Activated T-helper 1 cell treated with anti-CD3 and anti-CD28 coated beads, Interleukin-12 subunit alpha, Interleukin-12 subunit beta, Interleukin-2, Interleukin-4 antibody, amounts not matched to agents 30 ng/mL and 10 ng/mL and 1 ng/mL, durations not matched to agents 14 hours and 24 hours and 36 hours (primary cell): ENCODE measurements at places on chromosomes 7 and 10. TPM values are rescaled to one million over a fixed set of nuclear protein-coding genes. Genes with fewer than 3 reads are reported as not detected.
A peak's percentile ranks its signal among the peaks of the same experiment; 100 is the strongest.

SLC18A3 gene
- not detected in 2 replicates for total RNA-seq

DNA sequence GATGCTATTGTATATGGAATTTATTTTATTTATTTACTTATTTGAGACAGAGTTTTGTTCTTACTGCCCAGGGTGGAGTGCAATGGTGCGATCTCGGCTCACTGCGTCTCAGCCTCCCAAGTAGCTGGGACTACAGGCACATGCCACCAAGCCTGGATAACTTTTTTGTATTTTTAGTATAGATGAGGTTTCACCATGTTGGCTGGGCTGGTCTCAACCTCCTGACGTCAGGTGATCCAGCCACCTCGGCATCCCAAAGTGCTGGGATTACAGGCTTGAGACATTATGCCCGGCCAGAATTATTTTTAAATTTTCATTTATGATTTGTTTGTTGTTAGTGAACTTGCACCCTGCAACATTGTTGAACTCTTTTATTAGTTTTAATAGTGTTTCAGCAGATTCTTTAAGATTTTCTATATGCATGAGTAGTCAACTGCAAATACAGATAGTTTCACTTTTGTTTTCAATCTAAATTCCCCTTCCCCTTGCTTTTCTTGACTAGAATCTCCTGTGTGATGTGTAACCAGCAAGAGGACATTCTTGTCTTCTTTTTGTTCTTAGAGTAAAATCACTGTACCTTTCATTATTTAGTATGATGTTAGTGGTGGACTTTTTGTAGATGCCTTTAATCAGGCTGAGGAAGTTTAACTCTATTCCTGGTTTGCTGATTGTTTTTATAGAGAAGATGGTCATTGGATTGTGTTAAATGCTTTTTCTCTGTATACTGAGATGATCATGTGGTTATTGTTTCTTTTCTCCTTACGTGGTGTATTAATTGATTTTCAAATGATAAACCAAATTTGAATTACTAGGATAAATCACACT is 27.8 kb downstream of the ZNF33A start:
- peaks cover 60% of the 10 kb centered on the region for H3K36me3 ChIP-seq
- peaks cover 20% of the 10 kb centered on the region for H3K4me1 ChIP-seq
- H3K27ac ChIP-seq, result peak overlapping the region; percentile 91
- H3K27me3 ChIP-seq, result no peaks in the 10 kb centered on the region
- no peak for DNase-seq

GRCh38 chr10:43166880-43167497 is 28.7 kb downstream of the CSGALNACT2 start:
- peaks cover 21% of the 10 kb centered on the region for H3K4me1 ChIP-seq
- no peak overlapping the region for H3K4me3 ChIP-seq
- no peak for DNase-seq
- H3K27me3 ChIP-seq, result no peaks in the 10 kb centered on the region
- H3K36me3 ChIP-seq, result peaks cover 45% of the 10 kb centered on the region

DNA sequence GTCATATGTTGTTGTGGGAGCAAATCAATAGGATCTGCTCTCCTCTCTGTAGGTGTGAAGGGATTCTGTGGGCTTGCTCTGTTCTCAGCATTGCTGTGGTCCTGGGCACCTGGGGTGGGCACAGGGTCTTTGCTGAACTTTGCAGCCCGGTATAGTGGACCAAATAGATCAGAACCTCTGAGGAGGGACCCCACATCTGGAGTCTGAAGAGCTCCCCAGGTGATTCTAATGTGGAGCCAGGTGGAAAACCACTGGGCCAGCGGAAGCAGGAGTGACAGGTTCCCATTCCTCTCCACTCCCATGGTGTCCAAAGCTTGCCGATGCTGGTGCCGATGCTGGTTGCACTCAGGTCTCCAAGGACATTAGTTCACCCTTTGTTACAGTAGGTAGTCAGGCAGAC is 257.2 kb downstream of the GLRX3 start:
- H3K4me1 ChIP-seq, result no peaks in the 10 kb centered on the region
- no peak overlapping the region for H3K27ac ChIP-seq
- H3K4me3 ChIP-seq, result no peak overlapping the region
- H3K36me3 ChIP-seq, result no peaks in the 10 kb centered on the region

DNA sequence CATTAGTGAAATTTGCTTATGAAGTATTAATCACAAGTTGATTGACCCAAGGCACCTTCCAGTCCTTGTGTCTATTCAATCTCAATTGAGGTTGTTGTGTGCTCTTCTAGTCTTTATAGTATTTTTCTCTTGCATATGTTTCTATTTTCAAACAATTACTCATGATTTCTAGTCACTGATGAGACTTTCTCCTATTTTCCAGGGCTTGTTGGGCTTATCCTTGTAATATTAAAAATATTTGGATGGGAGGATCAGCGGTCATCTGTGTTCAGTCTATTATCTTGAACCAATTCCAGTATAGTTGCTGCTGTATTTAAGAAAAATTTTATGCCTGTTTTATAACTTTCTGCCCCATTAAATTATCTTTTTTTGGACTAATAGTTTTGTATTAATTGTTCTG is 154.4 kb downstream of the PTEN start:
- no peak for DNase-seq
- H3K4me3 ChIP-seq, result no peak overlapping the region
- no peaks in the 10 kb centered on the region for H3K27me3 ChIP-seq
- H3K27ac ChIP-seq, result no peak overlapping the region
- no peaks in the 10 kb centered on the region for H3K36me3 ChIP-seq

MSMB gene
- total RNA-seq, result not detected in 2 replicates

TMEM178B gene
- total RNA-seq, result 2.5 and 3.7 TPM in 2 replicates

- no peak overlapping the region for H3K27ac ChIP-seq
- no peaks in the 10 kb centered on the region for H3K27me3 ChIP-seq
- no peak overlapping the region for H3K4me3 ChIP-seq
- H3K36me3 ChIP-seq, result no peaks in the 10 kb centered on the region
These were observed 163.0 kb downstream of the SUGCT start for GRCh38 chr7:40297741-40298311.

DNA sequence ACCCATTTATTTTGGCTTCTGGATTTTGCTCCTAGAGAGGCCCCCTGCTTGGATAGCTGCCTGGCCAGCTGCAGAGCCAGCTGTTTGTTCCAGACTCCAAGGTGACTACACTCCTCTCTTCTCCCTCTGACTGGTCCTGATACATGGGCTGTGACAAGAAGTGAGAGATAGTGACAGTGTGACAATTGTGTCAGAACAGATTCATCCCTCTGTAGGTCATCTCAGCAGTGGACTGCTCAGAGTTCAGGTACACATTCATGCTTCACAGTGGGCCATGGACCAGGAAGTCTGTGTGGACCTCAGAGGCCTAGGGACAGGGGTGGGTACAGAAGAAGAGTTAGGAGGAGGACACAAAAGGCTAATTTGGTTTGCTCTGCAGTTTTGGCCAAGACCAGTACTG is 188.2 kb upstream of the MKLN1 start:
- no peak for DNase-seq
- peaks cover 9% of the 10 kb centered on the region for H3K36me3 ChIP-seq
- H3K4me3 ChIP-seq, result no peak overlapping the region
- no peak overlapping the region for H3K27ac ChIP-seq

DNA sequence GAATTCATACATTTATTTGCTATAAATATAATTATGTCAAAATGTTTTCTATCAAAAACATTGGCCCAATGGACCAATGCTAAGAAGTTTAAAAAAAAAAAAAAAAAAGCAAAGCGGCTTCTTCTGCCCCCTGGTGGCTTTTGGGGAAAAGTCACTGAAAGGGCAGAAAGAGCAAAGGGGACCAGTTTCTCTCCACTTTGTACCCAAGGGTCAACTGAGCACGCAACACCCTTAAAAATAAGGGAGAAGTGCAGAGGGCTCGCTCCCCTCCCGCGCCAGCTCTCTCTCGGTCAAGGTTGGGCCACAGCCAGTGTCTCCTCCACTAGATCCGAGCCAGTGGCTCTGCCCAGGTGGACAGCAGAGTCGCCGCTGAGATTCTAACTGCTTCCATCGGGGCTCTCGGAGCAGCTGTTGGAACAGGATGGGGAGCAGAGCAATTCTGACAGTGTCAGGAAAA is 136.4 kb upstream of the FGFR2 start:
- H3K4me1 ChIP-seq, result no peaks in the 10 kb centered on the region
- H3K4me3 ChIP-seq, result no peak overlapping the region
- peaks cover 17% of the 10 kb centered on the region for H3K27me3 ChIP-seq
- H3K36me3 ChIP-seq, result no peaks in the 10 kb centered on the region

GRCh38 chr7:87000344-87000743 is 59.1 kb downstream of the ELAPOR2 start:
- no peak for DNase-seq
- no peaks in the 10 kb centered on the region for H3K4me1 ChIP-seq
- no peak overlapping the region for H3K27ac ChIP-seq
- no peaks in the 10 kb centered on the region for H3K27me3 ChIP-seq
- no peak overlapping the region for H3K4me3 ChIP-seq

PAX4 gene
- not detected in 2 replicates for total RNA-seq

DNA sequence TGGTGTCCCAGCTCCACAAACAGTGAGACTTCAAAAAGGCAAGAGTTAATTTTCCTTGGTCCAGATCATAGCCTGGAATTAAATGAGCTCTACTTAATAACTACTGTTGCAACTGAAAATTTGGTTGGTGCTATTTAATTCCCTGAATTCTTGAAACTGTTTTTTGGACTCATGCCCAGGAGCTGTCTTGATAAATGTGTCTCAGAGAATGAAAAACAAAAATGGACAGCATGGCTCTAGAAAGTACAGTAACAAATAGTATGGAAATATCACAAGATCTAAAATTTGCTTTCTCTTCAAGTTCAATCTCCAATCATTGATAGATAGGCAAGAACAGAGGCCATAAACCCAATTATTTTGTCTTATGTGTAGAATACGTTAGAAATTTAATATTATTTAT is 42.5 kb downstream of the CCDC71L start:
- H3K4me1 ChIP-seq, result no peaks in the 10 kb centered on the region
- H3K27ac ChIP-seq, result no peak overlapping the region
- no peak for DNase-seq
- peaks cover 5% of the 10 kb centered on the region for H3K27me3 ChIP-seq
- H3K4me3 ChIP-seq, result no peak overlapping the region
- no peaks in the 10 kb centered on the region for H3K36me3 ChIP-seq
